NCI-H226 (cell line): ENCODE measurements at places on chromosomes 11 and 22.
A peak's percentile ranks its signal among the peaks of the same experiment; 100 is the strongest.

- no peak for DNase-seq
Observed at GRCh38 chr11:69310351-69310750, 16.4 kb downstream of the MYEOV start.

DNA sequence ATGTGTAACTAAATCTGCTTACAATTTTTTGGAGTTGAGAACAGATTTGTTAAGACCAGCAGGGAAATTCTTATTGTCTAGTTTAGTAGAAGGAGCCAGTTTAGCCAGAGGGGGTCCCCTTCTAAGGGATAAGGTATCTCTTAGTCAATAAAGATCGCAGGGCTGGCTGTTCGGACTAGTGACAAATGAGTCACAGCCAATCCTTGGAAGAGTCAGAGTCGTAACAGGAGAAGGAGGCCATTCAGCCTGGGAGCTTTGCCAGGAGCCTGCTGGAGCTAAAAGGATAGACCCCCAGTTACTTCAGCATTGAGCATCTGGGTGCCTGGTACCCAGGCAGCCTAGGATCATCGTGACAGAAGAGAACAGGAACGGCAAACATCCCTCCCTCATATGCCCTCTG is 191.6 kb upstream of the ARHGAP20 start:
- DNase-seq, result no peak

DNA sequence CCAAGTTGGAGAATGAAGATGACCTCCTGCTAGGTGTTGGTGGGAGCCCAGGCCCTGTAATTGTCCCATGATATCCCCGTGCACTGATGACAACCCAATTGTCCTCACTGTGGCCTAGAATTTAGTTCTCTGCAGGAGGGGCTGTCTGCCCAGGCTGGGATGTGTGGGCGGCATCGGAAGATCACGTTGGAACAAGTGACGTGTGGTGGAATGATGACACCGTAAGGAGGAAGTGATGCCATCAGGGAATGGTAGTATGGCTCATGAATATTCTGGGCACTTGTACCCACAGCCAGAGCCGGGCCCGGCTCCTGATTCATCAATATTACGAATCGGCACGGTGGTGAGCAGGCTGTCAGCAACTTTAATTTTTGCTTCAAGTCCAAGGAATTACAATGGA is 111.6 kb downstream of the MIAT start:
- DNase-seq, result no peak

DNA sequence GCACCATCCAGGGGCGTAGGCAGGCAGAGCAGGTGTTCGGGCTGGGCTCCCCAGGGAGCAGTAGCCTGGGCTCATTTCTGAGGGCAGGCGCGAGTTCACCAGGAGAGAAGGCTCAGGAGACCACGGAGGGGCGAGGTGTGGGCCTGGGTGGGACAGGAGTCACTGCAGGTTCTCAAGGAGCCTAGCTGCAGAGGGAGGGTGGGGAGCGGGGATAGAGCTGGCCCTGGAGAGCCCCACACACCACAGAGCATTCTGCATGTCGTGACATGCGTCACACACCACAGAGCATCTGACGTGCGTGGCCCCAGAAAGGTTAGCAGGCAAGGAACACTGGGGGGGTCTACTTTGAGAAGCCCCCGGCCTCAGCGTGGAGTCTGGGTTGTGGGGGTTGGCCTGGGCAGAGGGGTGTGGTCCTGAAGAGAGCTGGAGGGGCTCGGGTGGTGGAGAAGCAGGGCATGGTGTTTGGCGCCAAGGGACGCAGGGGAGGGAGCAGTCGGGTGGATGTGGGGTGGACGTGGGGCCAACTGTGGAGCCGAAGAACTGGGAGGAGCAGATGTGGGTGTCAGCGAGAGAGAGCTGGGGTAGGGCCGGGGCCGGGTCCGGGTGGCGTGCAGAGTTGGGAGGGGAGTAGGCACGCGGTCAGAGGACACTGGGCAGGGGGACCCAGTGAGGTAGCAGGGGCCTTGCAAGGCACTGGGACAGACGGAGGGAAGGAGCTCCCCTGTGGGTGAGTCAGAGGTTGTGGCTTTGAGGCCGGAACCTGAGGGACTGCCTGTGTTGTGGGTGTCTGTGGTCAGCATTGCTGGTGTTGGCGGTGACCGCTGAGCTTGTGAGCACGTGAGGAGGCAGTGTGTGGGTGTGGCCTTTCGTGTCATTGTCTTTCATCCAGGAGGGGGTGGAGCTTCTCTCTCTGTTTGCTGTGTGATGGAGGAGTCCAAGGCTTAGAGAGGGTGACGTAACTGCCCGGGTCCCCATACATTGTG is 25.5 kb downstream of the CTTN start:
- DNase-seq, result peak; percentile 52

DNA sequence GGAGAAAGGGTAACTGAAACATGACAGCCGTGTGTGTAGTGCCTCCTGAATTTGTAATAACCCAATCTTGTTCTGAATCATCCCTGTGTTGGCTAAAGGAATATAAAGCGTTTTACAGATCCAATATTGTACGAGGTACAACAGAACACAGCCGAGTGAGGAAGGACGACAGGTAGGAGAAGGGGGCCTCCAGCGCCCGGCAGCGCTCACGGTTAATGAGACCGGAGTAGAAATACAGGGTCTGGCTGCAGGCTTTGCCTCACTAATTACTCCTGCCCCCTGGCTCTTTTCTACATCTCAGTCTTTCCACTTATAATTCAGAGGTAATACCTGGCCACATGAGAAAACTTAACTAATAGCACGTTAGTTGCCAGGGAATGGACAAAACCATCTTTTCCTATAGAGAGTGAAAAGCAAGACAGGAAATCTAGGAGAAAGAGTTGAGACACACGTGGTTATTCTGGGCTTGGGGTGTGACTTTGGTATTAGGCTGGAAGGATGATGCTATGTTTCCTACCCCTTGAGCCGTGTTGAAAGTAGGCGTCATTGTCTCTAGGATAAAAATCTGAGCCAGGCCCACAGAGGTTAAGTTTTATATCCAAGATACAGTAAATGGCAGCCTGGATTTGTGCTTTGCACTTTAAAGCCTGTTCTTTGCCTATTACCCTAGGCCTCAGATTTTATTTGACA is 54.1 kb downstream of the GRIK4 start:
- DNase-seq, result peak; percentile 66

GRCh38 chr11:3795131-3796001 is 2.0 kb downstream of the NUP98 start:
- no peak for DNase-seq

DNA sequence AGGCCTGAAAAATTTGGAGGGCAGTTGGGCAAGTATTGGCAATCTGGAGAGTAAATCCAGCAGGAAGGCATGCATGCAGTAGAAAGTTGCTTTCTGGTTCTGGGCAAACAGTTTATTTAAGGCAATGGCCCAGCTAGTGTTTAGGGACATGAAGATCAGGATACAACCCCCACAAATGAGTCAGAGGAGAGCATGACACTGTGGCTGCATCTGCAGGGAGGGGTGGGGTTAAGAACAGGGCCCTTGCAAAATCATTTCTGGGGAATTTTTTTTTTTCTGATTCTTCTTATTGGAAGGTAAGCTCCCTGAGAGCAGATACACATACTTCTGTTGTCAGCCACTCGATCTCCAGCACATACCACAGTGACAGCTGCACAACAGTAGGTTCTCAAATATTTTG is 61.1 kb downstream of the FDX1 start:
- no peak for DNase-seq

GRCh38 chr11:83024270-83024854 is 47.3 kb downstream of the RAB30 start:
- no peak for DNase-seq

GRCh38 chr22:21568347-21569075 is 997 bp downstream of the UBE2L3 start:
- DNase-seq, result no peak

DNA sequence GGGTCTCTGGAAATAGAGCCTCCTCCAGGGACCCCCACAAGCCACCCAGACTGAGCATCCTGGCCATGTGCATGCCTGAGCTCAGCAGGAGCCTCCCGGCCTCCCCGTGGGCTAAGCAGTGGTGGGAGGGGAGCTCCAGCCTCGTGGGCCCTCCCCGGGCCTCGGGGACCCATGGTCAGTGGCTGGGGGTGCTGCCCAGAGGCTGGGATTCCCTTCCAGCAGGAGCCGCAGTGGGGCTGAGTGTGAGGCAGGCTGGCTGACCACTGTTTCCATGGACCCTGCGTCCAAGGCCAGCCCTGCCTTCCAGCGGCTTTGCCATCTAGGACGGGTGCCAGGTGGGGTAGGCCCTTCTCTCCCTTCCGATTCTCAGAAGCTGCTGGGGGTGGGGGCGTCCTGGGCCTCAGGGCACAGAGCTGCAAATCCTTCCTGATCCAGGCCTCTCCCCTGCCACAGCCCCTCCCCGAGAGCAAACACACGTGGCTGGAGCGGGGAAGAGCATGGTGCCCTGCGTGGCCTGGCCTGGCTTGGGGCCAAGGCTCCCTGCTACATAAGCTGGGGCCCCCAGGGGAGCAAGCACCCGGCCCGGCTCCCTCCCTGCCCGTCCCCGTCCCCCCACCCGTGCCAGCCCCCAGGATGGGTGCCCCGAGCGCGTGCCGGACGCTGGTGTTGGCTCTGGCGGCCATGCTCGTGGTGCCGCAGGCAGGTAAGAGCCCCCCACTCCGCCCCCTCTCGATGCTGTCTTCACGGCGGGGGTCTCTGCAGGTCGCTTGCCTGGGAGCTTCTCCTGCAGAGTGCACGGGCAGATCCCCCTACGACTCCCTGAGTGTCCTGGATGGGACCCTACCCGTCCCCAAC is at the start of gene MUC5B:
TSS of gene MUC5B (plus strand) at position 576 of the 855 bp plus-strand sequence. CDS start at position 634, 58 bp downstream.
- no peak for DNase-seq

- no peak for DNase-seq
Observed at GRCh38 chr11:95910638-95911368, 13.1 kb downstream of the MTMR2 start.

DNA sequence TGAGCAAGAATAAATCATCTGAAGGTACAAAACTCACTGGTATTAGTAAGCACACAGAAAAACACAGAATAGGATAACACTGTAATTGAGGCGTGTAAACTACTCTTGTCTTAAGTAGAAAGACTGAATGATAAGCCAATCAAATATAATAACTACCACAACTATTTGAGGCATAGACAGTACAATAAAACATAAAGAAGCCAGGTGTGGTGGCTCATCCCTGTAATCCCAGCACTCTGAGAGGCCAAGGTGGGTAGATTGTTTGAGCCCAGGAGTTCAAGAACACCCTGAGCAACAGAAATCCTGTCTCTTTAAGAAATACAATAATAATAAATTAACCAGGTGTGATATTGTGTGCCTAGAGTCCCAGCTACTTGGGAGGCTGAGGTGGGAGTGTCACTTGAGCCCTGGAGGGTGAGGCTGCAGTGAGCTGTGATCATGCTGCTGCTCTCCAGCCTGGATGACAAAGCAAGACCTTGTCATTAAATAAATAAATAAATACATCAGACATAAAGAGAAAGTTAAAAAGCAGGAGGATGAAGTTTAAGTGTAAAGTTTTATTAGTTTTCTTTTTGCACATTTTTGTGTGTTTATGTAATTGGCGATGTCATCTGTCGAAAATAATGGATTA is 390.6 kb downstream of the DYNC2H1 start:
- DNase-seq, result no peak

DNA sequence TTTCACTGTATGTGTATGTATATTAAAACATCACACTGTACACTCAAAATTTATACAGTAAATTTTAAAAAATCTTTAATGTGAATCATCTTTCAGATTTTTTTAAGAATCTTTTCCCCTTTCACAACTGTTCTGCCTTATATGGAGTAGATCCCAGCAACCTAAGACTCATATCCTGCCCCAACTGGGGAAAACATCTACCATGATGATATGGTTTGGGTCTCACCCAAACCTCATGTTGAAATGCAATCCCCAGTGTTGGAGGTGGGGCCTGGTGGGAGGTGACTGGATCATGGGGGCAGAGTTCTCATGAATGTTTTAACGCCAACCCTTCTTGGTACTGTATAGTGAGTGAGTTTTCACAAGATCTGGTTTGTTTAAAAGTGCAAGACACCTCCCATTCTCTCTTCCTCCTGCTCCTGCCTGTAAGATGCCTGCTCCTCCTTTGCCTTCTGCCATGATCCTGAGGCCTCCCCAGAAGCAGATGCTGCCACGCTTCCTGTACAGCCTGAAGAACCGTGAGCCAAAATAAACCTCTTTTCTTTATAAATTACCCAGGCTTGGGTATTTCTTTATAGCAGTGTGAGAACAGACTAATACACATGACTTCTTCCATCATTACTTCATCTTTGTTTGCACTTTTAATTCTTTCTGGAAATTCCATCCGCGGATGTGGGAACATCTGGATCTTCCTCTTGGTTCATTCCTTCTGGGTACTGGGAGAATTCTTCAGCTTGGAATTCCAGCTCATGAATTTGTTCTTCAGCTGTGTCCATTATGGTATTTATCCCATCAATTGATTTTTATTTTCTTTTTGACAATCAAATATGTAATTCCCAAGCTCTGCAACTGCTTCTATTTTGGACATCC is 36.9 kb downstream of the LINC01488 start:
- DNase-seq, result peak; percentile 40

DNA sequence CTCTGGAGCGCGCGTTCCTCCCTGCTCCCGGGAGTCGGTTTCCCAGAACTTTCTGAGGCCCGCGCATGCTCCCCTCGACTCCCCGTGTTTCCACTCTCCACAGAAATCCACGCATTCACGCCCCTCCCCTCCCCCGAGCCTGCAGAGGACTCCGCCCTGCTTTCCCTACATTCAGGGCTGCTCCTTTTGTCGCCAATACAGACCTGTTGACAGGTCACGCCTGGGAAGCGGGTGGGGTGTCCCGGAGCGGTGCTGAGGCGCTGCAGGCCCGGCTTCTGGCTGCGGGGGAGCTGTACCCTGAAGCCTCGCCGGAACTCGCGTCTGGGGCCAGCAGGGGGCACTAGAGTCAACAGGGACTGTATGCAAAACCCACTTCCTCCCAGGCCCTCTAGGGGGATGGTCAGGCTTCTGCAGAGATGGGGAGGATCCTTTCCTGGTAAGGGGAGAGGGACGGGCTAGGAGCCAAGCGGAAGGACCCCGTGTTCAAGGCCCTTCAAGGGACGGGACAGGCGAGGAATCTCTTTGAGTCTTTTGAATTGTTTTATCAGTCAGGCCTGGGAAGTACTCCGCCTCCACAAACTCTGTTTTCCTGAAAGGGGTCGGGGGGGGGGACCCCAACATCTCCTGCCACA is at the start of gene PRAME:
TSS of gene PRAME (minus strand) at position 294 of the 632 bp plus-strand sequence. CDS start 2,433 bp downstream, outside the sequence.
- DNase-seq, result no peak

- DNase-seq, result peak; percentile 65
Observed at GRCh38 chr22:35742342-35743100, 24.8 kb downstream of the APOL5 start.

DNA sequence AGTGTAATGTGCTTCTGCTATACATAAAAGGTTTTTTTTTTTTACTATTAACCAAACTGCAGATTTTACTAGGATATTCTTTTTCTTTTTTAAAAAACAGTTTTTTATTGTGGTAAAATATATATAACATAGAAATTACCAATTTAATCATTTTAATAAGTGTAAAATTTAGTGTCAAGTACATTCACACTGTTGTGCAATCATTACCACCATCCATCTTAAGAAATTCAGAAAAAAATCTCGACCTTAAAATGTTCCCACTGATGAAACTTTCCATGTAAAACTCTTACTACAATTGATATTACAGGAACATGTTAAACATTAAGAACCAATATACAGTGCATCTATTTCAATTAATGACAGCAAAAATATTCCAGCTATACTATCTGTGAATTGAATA is 244.8 kb upstream of the FAT3 start:
- DNase-seq, result no peak
